ENCODE measurements at places on chromosomes 6 and 20.

GRCh38 chr20:49247792-49248191, 28.6 kb downstream of the DDX27 start:
- no peak for DNase-seq

DNA sequence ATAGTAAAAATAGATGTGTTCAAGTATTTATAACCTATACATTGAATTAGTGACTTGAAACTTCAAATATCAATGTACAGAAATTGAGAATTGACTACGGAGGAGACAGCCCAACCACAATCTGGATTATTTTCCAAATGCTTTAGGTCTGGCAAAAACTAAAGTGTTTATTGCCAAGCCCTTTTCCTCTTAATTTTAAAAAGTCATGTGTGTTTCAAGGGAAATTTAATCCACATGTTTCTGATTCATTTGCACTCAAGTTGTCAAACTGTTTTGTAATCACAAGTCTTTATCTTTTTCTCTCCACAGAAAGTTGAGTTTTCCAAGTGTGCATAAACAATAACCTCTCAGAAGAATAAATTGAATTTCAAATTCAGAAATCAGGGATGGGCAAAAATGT, 350.8 kb upstream of the RSPO3 start:
- no peak for DNase-seq

DNA sequence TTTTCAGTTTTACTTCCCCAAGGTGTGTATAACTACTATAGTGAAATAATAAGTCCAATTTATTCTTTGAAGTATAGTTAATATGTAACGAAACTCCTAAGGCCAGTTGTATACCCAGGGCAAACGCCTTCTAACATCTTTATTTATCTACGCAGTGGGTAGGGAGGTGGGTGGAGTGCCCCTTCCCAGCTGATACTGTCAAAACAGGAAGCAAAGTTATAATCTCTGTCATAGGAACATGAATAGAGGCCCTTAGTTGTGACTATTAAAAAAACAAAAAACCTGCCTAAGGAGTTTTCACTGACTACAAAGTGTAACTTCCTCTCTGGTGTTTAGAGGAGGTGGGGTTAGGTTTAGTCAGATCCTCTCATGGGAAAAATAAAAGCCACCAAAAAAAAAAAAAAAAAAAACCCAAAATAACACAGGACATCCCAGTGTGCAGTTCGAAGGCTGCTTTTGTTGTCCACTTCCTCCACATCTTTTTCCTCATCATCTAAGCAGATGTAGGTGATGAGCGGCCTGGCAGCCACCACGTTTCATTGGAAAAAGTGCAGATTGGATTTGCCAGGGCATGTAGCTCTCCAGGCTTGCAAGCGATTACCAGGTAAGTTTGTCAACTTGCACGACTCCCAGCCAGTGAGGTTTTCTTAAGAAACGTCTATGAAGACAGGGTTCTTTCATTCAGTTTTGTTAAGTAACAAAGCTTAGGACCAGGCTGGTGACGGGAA, 58.7 kb downstream of the UTRN start:
- DNase-seq = no peak

- DNase-seq = peak; percentile 29
Observed at GRCh38 chr6:135438907-135439535, 58.5 kb downstream of the AHI1 start.

GRCh38 chr20:10961651-10962288, 288.0 kb upstream of the JAG1 start:
- no peak for DNase-seq
